Hematopoietic multipotent progenitor cell treated with erythropoietin and hydrocortisone succinate and interleukin-3 and kit ligand, for 15 days (in vitro differentiated cells): ENCODE measurements at places on chromosomes 12 and 14.
A peak's percentile ranks its signal among the peaks of the same experiment; 100 is the strongest.

- DNase-seq = no peak
These were observed 123.5 kb downstream of the PTPRR start for GRCh38 chr12:70796989-70797388.

DNA sequence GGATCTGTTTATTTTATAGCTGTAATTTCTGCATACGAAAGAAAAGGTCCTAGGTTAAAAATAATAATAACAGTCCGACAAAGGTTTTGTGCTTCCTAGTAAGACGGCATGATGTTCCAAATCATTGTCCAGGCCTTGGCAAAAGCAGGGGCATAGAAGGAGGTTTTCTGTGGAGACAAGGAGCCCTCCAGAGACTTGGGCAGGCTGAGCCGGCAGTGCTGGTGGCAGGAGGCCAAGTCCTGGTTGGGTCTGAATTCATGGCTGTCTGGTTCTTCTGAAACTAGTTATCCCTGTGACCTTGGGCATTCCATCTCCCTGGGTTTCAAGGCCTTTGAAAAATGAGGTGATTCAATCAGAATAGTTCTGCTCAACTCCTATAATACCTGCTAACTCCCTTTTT is 44.0 kb downstream of the KCNK13 start:
- DNase-seq = no peak

GRCh38 chr12:115341442-115341841 is 657.5 kb upstream of the TBX3 start:
- no peak for DNase-seq

DNA sequence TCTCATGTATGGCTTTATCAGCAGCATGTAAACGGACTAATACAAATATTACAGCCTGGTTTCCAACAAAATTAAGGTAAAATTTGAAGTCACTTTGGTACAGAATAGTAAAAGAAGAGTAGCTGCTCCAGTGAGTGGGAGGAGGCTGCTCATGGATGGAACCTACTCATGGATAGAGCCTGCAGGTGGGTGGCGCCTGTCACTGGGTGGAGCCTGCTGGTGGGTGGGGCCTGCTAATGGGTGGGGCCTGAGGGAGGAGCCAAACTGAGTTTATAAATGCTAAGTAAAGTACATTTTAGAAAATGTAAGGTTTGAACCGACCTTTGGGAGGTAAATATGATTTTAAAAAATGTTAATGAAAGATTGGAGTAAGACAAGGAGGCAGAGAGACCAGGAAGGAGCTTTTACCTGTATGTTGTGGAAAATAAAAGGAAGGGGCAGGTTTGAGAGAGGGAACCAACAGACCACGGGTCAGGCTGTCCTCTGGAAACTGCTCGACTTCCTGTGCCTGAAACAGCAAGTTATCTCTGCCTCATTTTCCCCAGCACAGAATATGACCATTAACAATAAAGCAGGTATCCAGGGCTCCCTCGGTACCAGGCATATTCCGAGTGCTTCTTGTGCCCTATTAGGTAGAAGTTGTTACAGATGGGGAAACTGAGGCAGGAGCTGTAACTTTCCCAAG is 55.9 kb upstream of the SEL1L start:
- DNase-seq = peak; percentile 5

DNA sequence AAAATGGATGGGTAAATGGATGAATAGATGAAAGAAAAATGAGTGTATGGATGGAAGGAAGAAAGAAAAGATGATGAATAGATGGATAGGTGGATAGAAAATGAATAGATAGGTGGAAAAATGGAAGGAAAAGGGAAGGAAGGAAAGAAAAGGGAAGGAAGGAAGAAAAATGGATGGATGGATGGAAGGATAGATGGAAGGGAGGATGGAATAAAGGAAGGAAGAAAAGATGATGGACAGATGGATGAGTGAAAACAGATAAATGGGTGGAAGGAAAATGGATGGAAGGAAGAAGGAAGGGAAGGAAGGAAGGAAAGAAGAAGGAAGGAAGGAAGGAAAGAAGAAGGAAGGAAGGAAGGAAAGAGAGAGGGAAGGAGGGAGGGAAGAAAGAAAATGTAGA is 107.4 kb downstream of the DICER1 start:
- no peak for DNase-seq

DNA sequence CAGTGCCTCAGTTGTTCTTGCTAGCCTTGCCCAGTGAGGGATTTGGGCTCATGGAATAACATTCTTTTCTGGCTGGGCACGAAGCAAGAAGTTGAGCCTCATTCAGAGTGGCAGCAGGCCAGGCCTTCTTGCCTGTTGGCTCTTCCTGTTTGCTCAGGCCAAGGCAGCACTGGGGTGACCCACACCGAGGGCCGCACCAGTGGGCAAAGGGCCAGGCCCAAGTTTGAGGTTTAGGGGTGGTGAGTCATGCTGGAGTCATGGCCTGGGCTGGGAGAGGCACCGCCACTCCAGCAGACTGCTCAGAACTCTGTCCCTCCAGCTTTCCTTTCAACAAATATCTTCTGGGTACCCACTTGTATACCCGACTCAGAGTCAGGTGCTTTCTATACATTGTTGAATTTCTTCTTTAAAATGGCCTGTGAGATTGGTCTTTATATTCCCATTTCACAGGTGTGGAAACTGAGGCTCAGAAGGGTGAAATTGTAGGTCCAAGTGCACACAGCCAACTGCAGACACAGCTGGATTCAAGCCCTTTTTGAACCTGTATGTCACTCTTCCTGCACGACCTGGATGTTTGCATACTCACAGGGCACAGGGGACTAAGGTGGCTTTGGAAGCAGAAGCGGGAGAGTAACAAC is 279.4 kb downstream of the FOXN3 start:
- DNase-seq = peak; percentile 60

DNA sequence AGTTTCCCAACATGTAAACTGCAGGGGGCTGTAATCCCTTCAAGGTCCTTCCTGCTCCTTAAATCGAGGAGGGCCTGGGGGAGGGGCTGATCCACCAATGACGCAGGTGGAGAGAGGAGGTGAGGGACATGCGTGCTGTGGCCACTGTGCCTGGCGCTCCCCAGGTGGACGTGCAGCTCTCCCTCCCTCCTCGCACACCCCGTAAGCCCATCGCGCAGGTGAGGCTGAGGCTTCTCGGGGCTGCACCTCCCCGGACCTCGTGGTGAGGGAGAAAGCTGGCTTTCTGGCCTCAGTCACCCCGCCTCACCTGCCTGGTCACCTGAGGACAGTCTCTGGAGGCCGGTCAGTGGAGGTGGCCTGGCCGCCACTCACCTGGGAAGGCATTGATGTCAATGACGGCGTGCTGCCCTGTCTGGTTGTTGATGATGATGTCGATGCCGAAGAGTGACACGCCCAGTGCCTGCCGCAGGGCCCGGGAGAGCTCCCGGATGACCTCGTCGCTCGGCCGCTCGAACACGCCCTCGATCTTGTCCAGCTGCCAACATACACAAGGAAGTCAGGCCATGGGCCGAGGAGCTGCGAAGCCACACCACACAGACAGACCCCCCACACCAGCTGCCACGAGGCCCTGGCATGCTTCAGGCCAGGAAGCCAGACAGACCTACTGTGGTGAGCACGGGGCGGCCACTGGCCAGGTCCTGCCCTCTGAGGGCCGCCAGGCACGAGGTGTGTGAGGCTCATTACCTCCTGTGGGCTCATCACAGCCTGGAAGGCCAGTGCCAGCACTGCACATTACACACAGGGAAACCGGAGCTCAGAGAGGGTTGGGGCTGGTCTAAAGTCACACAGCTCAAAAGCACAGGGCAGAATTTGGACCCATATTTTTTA is 23.3 kb downstream of the CHGA start:
- DNase-seq = no peak

DNA sequence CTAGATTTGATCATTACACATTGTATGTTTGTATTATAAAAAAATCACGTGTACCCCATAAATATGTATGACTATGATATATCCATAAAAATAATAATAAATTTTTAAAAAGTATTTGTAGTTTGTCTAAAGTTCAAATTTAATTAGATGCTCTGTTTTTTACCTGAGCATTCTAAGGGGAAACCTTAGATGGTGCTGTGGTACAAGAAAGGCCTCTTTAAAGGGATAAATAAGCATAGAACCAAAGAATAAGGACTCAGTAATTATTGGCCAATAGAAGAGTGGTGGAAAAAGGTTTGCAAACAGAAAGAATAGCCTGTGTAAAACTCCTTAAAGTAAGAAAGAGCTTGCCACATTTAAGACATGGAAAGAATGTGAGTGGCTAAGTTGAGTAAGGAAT is 580.1 kb upstream of the SEL1L start:
- DNase-seq = no peak

GRCh38 chr12:57904848-57905811 is 36.2 kb upstream of the ATP23 start:
- DNase-seq = peak; percentile 83

GRCh38 chr12:92827836-92828431 is 101.2 kb downstream of the EEA1 start:
- peak; percentile 45 for DNase-seq

DNA sequence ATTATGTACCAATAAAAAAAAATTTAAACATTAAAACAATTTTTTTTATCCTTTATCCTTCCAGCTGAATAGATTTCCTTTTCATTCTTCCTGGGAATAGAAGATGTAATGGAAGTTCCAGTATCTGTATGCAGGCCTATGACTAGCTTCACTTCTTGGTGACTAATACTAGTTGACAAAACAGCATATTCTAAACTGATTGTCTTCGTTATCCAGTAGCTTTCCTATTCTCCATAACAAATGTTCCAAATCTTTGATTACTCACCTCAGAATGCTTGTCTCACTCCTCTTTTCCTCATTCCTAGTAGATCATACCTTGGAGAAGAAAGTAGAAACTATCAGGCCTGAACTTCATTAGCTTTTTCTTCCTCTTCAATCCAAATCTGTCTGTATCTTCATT is 70.7 kb downstream of the PLEKHA5 start:
- DNase-seq = no peak
